ENCODE measurements at places on chromosomes 12 and 14.

DNA sequence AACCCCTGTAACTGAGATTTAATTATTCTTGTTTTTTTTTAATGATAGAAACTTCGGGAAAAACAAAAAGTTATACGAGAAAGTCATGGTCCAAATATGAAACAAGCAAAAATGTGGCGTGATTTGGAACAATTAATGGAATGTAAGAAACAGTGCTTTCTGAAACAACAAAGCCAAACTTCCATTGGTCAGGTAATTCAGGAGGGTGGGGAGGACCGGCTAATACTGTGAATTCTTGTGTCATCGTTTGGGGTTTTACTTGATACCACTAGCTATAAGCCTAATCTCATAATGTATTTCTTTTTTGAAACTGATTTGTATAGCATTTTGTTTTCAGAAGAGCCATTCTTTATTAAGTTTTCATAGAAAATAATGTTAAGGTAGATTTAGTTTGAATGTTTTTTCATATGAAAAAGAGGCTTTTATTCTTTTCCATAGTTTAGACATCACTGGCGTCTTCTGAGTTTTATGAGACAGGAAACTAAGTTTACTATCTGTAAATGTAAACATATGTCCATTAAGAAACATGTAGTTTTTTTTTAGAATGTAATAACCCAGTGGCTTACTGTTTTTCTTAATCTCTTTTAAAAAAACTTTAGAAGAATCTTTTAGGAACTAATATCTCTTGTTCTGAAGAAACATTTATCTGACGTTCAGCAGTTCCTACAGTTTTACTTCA lies 62.9 kb upstream of the ATP2A2 start:
- no peak for DNase-seq

DNA sequence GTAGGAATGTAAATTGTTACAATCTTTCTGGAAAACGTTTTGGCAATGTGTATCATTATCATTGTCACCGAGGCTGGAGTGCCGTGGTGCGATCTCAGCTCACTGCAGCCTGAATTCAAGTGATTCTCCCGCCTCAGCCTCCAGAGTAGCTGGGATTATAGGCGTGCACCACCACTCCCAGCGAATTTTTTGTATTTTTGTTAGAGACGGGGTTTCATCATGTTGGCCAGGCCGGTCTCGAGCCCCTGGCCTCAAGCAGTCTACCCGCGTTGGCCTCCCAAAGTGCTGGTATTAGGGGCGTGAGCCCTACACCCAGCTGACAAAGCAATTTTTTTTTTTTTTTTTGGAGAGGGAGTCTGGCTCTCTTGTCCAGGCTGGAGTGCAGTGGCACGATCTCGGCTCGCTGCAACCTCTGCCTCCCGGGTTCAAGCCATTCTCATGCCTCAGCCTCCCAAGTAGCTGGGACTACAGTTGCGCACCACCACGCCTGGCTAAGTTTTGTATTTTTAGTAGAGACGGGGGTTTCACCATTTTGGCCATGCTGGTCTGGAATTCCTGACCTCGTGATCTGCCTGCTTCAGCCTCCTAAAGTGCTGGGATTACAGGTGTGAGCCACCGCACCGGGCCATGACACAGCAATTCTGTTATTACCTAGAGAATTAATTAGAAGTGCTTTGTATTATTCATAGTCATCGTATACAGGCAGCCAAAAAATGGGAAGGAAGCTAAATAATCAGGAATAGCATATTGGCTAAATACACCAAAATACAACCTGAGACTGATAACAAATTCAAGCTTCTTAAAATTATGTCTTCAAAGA lies 1.2 kb downstream of the ACTR6 start:
- DNase-seq: no peak

DNA sequence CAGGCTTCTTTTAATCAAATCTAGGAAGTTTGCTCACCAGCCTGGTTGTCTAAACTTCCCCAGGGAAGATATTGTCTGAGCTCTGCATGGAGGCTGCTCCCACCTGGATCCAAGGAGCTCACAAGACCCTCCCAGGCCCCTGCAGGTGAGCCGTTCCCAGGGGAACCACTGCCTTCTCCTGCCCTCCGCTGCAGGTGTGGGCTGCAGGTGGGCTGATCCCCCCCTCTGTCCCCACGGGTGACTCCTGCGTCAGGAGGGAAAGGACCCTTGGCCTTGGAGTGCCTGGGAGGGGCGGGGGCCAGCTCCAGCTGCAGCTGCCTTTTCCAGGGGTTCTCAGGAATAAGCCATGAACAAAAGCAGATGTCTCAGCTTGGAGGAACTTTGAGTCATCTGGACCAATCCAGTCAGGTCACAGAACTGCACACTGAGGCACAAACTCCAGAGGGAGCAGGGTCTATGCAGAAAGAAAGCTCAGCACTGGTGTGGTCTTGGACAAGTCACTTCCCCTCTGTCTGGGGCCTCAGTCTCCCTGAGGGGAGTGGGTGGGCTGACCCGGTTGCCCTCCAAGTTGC lies 246.6 kb upstream of the RTL1 start:
- no peak for DNase-seq

DNA sequence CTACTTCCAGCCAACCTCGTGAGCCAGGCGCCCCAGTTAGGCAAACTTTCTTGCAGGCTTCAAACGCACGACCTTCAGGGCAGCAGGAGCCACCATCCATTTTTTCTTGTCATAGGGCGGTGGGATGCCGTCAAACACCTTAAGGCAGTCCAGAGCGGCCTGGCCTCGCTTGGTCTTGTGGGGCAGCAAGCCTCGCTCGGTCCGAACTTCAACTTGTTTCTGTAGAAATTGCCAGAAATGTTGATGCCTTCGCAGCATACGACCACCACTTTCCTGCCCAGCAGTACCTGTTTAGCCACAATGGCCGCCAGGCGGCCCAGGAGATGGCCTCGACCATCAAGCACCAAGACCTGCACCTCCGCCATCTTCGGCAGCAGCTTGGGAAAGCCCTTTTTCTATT lies 474.7 kb downstream of the MDGA2 start:
- no peak for DNase-seq

DNA sequence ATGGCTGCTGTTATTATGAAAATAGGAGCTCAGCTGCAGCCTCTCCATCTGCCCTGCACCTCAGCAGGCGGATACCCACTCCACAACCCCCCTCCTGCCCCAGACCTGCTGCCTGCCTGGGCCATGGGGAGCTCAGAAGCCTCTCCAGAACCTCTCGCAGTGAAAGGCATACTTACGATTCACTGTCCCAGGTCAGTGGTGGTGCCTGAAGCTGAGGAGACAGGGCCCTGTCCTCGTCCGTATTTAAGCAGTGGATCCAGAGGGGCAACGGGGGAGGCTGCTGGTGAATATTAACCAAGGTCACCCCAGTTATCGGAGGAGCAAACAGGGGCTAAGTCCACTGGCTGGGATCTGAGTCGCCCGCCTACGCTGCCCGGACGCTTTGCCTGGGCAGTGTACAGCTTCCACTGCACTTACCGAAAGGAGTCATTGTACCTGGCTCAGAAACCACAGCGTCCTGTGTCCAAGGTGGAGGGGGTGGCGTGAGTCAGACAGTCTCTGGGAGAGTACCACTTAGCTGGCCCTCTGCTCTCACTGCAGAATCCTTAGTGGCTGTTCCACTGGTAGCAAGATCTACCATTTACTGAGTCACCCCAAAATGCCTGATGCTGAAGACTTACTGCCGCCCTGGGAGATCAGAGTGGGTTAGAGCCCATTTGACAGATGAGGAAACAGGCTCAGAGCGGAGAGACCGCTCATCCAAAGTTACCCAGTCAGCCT lies at the start of gene SERPINA1:
Gene SERPINA1 (minus strand): TSS at position 219 of the 720 bp plus-strand sequence. CDS start 5,365 bp downstream, outside the sequence.
- no peak for DNase-seq

GRCh38 chr12:89162589-89163261 lies 189.6 kb downstream of the DUSP6 start:
- DNase-seq: no peak

DNA sequence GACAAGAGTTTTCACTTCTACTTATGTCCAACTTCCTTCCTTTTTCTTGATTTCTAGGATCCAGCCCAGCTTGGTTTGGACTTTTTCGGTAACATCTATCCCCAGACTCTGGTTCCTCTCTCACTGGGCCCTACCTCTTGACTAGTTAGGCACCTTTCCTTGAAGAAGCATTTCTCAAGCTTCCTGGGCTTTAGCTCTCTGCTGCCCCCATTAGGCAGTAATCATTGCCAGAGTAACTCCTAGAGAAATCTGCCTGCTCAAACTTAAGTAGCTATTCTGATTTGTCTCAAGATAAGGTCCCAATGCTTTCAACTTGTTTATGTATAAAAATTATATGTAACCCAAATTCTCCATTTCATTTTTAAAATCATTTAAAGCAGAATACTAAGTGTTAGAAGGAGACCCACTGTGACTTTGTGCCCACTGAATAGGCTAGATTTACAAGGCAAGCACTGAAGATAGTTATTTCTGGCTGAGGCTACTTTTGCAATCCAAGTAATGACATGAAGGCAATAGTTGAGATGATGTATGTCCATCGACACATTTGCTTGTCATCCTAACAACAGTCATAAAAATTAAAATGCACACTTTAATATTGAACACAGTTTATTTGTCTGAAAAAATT lies 275.0 kb upstream of the G2E3 start:
- no peak for DNase-seq

GRCh38 chr12:45324391-45324790 lies 108.5 kb downstream of the ANO6 start:
- DNase-seq: no peak

DNA sequence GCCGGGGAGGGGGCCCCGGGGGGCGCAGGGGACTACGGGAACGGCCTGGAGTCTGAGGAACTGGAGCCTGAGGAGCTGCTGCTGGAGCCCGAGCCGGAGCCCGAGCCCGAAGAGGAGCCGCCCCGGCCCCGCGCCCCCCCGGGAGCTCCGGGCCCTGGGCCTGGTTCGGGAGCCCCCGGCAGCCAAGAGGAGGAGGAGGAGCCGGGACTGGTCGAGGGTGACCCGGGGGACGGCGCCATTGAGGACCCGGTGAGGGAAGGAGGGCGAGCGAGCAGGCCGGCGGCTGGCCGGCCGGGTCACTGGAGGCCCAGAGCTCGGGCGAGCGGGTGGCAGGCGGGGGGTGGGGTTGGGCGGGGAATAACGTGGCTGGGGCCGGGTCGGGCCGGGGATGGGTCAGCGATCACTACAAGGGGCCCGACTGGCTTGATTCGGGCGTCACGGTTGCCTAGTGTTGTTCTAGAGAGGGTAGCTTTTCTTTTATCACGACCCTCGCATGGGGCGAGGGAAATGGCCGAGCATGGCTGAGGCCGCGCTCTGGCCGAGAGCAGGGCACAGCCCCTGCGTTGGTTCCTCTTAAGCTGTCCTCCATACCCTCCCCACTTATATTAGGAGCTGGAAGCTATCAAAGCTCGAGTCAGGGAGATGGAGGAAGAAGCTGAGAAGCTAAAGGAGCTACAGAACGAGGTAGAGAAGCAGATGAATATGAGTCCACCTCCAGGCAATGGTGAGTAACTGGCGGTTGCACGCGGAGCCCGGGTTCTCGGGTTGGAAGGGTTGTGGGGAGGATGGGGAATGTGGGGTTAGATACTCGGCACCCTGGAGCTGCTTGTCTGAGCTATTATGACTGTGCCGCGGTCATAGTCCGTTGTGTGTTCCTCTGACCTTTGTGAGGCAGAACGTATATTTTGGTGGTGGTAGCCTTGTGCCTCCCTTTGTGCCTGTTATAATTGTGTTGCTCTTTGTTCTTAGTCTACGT lies 603 bp downstream of the PABPN1 start:
- DNase-seq: no peak

DNA sequence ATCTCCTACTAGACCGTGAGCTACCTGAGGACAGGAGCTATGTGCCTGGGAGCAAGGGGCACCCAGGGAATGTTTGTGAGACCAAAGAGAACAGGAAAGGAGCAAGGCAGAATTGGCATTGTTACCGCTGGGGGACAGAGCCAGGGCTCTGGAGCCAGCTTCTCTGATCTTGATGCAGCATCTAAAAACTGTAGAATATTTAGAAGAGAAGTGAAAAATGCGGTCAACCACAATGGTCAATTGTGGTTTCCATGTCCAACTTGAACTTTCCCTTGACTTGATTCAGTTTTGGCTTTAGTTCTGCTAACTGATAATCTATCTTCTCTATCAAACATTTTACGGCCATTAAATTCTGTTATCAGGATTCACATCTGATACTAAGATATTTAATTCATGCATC lies 201.2 kb downstream of the ANO4 start:
- no peak for DNase-seq

- DNase-seq: no peak
Observed at GRCh38 chr12:56695327-56696101, 7.4 kb upstream of the PTGES3 start.

DNA sequence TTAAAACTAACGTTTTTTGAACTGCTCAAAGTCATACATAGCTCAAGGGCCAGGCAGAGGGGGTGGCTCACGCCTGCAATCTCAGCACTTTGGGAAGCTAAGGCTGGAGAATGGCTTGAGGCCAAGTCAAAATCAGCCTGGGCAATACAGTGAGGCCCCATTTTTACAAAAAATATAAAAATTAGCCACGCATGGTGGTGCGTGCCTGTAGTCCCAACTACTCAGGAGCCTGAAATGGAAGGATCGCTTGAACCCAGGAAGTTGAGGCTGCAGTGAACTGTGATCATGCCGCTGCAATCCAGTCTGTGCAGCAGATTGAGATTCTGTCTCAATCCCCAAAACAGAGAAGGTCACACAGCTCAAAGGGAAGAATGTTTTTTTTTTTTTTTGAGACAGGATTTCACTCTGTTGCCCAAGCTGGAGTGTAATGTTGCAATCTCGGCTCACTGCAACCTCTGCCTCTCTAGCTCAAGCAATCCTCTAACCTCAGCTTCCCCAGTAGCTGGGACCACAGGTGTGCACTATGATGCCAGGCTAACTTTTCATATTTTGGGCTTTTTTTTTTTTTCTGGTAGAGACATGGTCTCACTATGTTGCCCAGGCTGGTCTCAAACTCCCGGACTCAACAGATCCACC lies 2.9 kb downstream of the RBM23 start:
- DNase-seq: no peak

DNA sequence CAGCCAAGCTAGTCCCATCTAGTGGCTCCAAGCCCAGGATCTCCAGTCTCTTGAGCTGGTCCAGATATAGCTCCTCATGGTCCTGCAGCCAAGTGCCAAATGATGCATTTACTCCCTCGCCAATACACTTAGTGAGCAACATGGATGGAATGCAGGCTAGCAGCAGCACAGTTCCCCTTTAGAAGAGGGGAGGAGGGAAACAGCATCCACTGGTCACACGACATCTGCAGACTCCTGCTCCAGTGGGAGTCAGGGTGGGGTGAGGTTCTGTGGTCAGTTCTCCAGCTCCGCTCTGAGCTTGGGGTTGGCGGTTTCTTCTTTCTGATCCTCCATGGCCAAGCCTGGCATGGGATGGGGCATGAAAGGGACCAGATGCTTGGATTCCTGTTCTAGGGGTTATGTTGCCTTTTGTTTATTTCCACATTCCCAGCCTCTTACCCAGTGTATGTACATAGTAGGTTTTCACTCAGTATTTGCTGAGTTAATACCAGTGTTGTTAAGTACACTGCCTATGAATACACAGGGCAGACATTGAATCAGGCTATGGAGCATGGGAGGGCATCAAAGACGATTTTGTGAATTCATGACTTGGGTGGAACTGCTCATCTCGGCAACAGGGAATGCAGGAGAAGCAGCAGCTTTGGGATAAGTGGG lies 57.3 kb downstream of the GALNT16 start:
- no peak for DNase-seq

- DNase-seq: no peak
Observed at GRCh38 chr14:92315050-92315805, 7.7 kb upstream of the SLC24A4 start.
